ENCODE measurements at places on chromosomes 4 and X.
A peak's percentile ranks its signal among the peaks of the same experiment; 100 is the strongest.

DNA sequence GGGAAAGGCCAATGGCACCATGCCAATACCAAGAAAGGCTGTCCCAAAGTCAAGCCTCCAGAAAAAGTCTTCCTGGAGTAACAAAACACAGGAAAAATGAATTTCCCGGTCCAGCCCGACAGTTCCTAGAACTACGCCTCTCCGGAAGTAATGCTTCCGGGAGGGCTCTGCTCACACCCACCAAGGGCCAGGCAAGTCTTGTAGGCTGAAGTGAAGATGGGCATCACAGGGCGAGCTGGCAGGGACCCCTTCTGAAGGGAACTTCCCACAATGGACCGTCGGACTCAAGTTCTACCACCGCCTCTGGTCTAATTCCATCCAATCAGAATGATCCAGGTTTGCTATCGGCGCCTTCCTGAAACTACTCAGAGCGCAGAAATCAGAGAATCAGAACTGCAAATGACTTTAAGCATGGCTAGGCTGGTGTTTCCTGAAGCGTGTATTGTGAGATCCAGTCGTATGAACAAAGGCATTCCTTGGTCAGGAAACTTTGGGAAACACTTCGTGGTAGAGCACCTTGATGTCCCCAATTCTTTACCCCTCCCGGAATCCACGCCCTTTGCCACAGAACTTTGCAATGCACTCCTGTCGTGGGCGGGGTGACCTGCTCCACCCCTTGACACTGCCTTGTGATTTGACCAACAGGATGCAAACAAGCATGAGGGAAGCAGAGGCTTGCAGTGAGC lies 127.8 kb downstream of the BCOR start:
- DNase-seq: no peak

DNA sequence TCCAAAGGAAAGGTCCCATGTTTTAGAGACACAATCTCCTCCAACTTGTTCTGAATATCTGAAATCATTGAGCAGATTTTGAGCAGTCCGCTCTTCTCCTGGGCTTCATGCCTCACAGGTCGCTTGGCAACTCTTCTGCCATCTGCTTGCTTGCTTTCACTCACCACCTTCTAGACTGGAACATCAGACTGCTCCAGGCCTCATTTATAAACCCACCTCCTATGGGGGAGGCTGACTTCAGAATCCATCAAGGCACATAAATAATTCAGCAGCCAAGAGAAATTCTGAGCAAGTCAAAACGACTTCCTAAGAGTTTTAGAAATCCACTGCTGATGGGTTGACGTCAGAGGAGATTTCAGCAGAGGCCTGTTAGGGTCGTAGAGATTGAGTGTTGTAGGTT lies 64.1 kb downstream of the FAM184B start:
- no peak for DNase-seq

DNA sequence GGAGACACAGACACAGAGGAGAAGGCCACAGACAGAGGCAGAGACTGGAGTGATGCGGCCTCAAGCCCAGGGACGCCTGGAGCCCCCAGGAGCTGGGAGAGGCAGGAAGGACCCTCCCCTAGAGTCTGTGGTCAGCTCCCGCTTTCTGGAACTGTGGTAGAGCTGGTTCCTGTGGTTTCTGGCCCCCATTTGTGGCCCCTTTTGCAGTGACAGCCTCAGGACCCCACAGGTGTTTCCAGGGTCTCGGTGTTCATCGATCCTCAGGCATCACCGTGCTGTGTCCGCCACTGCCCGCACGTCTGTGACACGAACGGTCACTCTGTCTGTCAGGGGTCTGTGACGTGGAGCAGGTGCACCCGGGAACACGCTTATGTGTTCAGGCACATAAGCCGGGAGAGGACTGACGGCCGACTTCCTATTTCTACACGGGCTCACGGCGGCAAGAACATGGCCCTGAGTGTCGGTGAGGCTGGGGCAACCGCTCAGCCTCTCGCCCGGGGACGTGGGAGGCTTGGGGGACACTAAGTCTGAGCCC lies 7.9 kb downstream of the GTPBP6 start:
- DNase-seq: no peak

- peak; percentile 22 for DNase-seq
These were observed 58.5 kb upstream of the CLCN4 start for GRCh38 chrX:10098270-10098713.

DNA sequence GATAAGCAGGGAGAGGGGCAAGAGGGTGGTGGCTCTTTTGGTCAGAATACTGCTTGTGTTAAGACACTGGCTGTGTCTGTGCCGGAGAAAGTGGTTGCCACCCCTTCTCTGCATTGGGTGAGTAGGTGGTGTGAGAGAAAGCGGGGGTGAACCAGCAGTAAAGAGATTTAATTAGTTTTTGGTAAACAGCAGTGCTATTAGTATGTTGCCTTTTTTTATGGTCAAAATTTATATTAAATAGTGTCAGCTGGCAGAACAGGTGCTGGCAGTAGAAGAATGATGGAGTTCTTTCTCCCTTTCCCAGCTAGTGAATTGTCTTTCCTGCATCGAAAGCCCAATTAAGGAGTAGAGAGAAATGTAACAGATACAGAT lies 181.6 kb downstream of the LARP7 start:
- DNase-seq: no peak

DNA sequence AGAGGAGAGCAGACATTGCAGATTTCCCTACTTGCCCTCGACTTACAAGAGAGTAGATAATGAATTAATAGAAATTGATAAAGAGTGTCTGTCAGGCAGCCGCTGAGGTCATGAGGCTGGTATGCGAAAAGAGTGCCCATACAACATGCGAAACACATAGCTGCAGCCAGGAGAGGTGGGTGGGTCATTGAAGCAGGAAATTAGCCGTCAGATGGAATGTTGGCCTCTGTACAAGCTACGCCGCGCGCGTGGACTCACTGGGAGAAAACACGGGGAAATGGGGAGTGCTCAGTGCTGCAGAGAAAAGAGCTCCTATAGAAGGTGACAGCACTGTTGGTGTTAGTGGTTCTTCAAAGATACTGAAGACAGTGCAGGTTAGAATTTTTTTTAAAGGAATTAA lies 125.1 kb downstream of the RAPGEF2 start:
- no peak for DNase-seq

Measured in activated naive CD4-positive, alpha-beta T cell treated with anti-CD3 and anti-CD28 coated beads, Interleukin-2, amount 50 U/mL, for 72 hours (primary cell).